HepG2 (cell line): ENCODE measurements at places on chromosomes 2 and 18. TPM values are rescaled to one million over a fixed set of nuclear protein-coding genes. Genes with fewer than 3 reads are reported as not detected.

- no peak for DNase-seq
Measured at GRCh38 chr2:145753041-145753608, 1233.2 kb upstream of the ZEB2 start.

- DNase-seq: peak; percentile 84
Measured at GRCh38 chr2:172098650-172099471, 3.8 kb downstream of the DLX2 start.

NEU4 gene
- 104 and 107 TPM in 2 replicates for total RNA-seq

GCG gene
- total RNA-seq: not detected in 2 replicates

CRYGD gene
- total RNA-seq: not detected in 2 replicates

SLC19A3 gene
- 1.7 and 2.3 TPM in 2 replicates for total RNA-seq

GRCh38 chr2:114038710-114039109 lies 148.8 kb downstream of the ACTR3 start:
- DNase-seq: no peak

DNA sequence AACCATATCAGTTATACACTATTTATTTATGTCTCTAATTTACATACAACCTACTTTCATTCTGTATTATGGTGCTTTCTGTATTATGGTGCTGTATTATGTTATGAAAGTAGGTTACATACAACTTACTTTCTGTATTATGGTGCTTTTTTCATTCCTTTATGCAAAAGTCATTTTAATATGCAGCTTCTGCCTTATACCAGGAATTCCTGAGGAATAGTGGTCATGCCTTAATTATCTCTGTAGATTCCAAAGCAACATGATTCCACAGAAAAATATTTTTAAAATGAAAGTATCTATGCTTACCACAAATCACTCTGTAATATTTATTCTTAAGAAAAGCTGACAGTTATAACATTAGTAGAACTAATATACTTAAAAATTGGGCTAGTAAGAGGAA lies 922.0 kb upstream of the NRXN1 start:
- no peak for DNase-seq

- peak; percentile 27 for DNase-seq
Measured at GRCh38 chr2:10787176-10787968, 25.2 kb downstream of the PDIA6 start.

DNA sequence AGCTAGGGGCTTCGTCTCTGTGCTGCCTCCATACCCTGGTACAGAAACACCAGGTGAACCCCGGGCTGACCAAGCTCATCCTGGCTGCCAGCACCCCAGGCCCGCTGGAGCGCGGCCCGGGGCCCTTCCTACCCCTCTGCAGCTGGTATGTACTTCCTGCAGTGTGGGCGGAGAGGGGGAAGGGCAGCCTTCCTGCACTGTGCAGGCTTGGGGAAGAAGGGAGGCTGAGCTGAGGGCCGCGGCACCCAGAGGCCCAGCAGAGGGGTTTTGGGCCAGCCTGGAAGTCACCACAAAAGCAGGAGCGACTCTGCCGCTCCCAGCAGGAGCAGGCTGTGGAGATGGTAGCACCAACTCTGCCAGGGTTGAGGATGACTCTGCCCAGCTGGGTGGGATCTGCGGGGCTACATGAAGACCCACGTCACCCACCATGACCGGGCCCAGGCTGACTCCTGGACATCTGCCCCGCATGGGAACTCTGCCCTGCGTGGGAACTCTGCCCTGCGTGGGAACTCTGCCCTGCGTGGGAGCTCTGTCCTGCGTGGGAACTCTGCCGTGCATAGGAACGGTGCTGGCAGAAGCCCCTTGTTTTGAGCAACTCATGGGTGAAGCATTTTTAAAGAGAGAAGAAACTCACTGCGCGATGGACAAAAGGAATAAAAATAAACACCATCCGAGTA lies 273.3 kb downstream of the NDUFA10 start:
- no peak for DNase-seq

- peak; percentile 26 for DNase-seq
Measured at GRCh38 chr2:48175254-48175653, 269.0 kb upstream of the FBXO11 start.

- DNase-seq: no peak
Measured at GRCh38 chr2:197672371-197672893, 3.0 kb downstream of the RFTN2 start.

- no peak for DNase-seq
Measured at GRCh38 chr2:25557179-25558036, 116.0 kb downstream of the DTNB start.

- no peak for DNase-seq
Measured at GRCh38 chr18:7329016-7329415, 98.1 kb downstream of the LRRC30 start.

C1QL2 gene
- total RNA-seq: not detected in 2 replicates

GRCh38 chr2:222572264-222572721 lies 83.6 kb downstream of the FARSB start:
- no peak for DNase-seq

DNA sequence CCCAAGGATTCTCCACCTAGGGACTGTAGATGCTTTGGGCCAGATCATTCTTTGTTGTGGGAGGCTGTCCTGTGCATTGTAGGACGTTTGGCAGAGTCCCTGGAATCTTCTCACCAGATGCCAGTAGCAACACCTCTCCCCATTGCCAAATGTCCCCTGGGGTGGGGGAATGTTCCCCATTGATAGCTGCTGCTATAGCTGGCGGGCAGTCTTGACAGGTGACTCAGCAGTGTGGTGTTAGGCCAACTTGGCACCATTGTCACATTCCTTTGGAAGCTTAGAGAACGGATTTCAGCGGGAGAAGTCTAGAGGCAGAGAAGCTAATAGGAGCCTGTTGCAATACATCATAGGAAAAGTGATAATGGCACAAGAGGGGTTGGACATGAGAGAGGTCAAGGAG lies 495.7 kb upstream of the SMIM21 start:
- DNase-seq: no peak

GRCh38 chr2:152236191-152236925 lies 60.8 kb upstream of the STAM2 start:
- no peak for DNase-seq

ARHGAP15 gene
- total RNA-seq: not detected in 2 replicates

DNA sequence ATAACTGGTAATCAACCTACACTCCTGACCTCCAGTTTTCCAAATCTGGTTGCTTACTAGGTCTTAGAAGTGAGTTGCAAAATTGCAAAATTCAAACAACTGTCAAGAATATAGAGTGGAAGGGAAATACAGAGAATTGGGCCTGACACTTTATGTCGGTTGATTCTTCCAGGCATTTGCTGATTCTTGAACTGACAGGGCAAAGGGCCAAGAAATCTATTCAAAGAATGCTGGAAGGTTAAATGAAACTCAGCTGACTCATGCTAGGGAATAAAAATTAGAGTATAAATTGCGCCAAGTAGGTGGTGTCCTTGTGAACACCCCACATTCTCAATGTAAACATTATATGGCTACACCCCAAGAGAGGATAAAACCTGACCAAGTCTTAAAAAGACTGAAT lies 21.5 kb upstream of the ZSCAN30 start:
- no peak for DNase-seq

DNA sequence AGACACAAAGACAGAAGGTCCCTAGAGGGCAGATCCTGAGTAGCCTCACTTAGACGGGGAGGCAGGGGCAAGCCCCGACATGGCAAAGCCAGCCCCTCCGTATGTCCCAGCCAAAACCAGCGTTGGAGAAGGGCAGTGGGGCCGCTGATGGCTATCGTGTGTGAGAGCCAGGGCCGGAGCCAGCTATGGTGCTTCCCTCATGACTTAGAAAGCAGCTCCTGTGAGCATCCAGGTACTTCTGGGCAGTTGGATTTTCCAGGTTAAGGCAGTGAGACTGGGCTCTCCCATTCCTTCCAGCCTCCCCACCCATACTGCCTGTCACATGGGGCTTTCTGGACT lies 31.2 kb upstream of the ROCK2 start:
- no peak for DNase-seq

GRCh38 chr2:89831641-89832498 lies 1140.4 kb downstream of the RPIA start:
- no peak for DNase-seq

- DNase-seq: no peak
Measured at GRCh38 chr2:232489516-232490220, 2.0 kb upstream of the ECEL1 start.

DNA sequence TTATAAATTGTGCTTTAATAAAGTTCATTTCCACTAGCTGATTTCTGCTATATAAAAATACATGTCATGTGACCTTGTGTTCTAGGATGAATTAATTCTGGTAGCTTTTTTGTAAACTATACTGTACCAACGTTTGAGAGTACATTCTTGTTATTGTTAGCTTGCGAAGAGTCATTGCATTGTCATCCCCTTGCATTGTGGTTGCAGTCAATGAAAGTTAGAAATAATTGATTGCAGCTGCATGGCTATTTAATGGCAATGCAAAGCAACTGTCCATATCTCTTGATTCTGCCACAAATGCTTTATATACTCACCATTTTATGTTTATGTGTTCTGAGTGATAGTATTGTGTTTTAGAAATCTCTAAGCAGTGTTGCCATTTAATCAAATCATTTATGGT lies 91.6 kb downstream of the ZNF407 start:
- no peak for DNase-seq

DNA sequence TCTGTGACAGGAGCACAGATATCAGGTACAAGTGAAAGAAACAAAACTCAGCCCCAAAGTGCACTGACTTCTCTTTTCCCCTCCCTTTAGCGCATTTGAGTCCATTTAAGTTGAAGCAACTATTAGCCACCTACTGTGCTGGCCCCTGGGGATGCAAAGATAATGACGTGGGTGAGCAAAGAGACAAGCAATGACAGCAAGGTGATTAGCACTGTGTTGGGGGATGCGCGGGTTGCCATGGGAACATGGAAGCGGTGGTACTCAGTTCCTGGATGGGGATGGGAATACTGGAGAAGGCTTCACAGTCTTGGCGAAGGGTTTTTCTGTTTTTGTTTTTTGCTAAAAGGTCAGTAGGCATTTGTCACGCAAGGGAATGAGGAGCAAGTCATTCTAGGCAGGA lies 205.8 kb downstream of the LDLRAD4 start:
- DNase-seq: no peak

GRCh38 chr2:61443342-61444041 lies 27.4 kb downstream of the USP34 start:
- peak; percentile 92 for DNase-seq

CFAP221 gene
- not detected in 2 replicates for total RNA-seq

GRCh38 chr2:217444932-217445331 lies 557.9 kb downstream of the TNS1 start:
- no peak for DNase-seq

DNA sequence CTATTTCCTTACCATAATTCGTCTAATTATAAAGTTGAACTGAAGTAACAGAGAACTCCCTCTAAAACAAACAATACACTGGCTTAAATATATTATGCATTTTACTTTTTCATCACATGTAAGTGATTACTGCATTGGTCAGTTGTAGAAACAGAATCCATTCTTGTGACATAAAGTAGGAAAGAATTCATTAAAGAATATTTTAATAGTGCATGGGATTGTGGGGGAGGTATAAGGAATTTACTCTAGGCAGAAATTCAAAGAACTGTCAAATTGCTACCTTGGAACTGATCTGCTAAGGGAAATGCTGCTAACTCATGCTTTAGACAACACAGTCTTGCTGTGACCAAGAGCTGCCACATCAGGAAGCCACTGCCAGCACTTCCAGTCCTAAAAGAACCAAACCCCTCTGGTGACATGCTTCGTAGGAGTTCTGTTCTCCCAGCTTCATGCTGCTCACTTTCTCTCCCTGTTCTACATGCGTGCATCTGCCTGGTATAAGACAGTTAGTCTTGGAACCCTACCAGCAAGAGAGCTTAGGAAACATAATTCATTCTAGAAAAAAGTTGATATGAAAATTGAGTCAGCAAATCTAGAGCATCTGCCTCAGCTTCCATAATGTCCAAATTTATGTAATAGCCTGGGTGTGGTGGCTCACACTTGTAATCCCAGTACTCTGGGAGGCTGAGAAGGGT lies 1137.6 kb upstream of the NXPH2 start:
- DNase-seq: no peak

CSRNP3 gene
- not detected in 2 replicates for total RNA-seq

- DNase-seq: no peak
Measured at GRCh38 chr2:116819355-116819754, 995.1 kb upstream of the DDX18 start.

FAM228A gene
- total RNA-seq: not detected in 2 replicates

RNU2-63P gene
- 6.8 TPM in 1 of 2 replicates, not detected in the other for total RNA-seq

RBBP8 gene
- 47.4 and 68.5 TPM in 2 replicates for total RNA-seq

DNA sequence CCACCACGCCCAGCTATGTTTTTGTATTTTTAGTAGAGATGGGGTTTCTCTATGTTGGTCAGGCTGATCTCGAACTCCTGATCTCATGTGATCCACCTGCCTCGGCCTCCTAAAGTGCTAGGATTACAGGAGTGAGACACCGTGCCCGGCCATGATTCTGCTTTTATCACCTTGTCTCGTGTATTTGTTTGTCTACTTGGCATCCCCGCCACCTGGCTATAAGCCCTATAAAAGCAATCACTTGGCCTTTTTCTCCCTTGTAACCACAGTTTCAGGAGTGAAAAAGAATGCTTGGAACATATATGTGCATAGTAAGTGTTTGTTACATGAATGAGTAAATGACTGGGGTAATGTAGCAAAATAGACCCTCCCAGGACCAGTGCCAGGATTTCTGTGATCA lies 77.5 kb upstream of the PAPOLG start:
- DNase-seq: no peak

- DNase-seq: no peak
Measured at GRCh38 chr2:160499865-160500264, 6.3 kb upstream of the RBMS1 start.

PAX8 gene
- total RNA-seq: 1.3 and 1.5 TPM in 2 replicates

IGFBP2 gene
- 0.45 and 2.0 TPM in 2 replicates for total RNA-seq

- DNase-seq: no peak
Measured at GRCh38 chr2:219078126-219078525, 17.4 kb upstream of the IHH start.

CDK5R2 gene
- not detected in 2 replicates for total RNA-seq

DNA sequence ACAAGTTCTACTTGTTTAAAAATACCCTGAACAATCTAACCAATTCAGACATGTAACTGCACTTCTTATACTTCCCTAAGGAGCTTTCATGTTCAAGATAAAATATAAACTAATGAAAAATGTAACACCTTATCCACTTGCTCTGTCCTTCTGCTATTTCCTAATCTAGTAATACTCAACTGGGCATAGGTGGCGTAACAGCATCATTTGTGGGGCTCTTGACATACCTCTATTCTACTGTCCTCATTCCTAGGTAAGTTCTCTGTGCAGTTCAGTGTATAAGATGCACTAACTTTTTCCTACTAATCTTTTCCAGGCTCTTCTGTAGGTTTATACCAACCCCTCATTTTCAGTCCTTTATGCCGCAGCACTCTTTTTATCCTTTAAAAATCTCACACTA lies 36.7 kb downstream of the PRKD3 start:
- DNase-seq: peak; percentile 21
